ENCODE measurements at places on chromosomes 13 and 19.

DNA sequence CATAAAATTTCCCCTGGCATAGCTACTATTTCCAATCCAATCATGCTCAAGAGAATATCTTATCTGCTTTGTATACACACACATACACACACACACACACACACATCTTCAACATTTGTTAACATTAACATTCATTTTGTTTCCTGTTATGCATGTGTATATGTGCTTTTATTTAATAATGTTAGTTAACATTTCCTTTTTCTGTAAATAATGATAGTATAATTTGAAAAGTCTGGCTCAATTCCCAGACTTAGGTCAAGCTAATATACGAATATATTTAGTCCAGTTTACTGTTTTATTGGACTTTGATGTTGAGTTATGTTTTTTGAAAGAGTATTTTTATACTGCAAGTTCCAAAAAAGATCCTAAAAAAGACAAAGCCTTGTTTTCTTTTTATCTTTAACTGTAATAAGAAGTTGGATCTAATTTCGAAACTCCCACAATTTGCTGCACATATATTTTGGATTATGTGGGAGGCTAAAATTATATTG, 1072.4 kb downstream of the EFNB2 start:
- no peak for DNase-seq

DNA sequence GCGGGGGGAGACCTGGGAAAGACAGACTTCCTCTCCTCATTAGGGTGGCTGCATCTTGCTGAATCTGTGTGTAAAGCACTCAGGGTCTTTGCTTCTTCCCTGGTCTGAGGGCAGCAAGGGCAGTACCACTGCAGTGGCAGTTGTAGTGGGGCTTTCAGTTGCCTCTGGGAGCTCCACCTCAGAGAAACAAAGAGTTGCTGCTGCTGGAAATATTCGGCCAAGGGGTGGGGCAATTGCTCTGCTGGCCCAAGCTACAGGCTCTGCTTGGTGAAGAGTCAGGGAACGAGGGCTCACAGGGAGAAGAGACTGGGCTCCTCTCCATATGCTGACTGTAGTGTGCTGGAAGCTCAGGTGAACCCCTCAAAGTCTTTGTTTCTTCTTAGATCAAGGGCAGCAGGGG, 52.5 kb downstream of the POSTN start:
- no peak for DNase-seq

- no peak for DNase-seq
These were observed 1432.4 kb downstream of the UQCRFS1 start for GRCh38 chr19:27780367-27781075.

- DNase-seq: peak; percentile 82
These were observed 8.5 kb downstream of the MLLT1 start for GRCh38 chr19:6271251-6271650.

DNA sequence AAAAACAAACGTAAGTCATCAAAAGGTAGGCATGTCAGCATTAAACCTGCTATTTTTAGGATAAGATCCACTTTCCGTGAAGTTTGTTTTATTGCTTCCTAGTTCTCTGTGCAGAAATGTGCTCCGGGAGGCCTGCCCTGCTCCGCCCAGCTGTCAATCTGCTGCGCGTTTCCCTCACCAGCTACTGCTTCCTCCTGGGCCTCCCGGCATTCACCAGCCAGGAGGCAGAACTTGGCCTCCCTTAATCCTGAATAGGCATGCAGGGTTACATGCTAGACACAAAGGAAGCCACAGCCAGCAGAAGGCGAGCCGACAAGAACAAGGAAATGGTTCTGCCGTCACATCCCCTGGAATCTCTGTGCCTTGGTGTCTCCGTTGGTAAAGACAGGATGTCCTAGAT, 386.2 kb downstream of the IRS2 start:
- DNase-seq: no peak

DNA sequence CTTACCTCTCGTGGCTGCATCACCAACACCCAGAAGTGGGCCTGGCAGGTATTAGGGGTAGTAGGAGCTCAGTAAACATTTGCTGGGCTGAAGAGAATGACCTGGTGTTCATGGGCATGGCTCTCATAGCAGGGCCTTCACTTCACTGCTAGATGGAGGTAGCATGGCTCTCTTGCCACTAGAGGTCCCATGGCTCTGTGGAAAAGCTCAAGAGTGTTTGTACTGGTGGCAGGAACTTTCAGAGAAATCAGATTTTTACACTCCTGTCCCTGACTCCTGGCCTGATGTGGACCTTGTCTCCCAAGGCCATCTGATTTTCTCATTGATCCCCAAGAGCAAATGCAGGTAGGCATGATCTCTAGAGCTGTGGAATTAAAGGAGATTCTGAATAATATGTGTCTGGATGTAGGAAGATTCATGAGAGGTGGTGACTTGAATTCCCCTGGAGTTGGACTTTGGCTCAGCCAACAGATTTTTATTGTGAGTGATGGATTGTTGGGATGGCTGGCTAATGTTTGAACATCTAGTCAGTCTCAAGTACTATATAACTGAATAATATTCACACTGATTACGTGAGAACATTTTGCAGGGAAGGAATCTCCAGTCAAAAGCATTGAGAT, 5.7 kb downstream of the ZNF574 start:
- no peak for DNase-seq

- no peak for DNase-seq
These were observed 69.2 kb upstream of the KCTD15 start for GRCh38 chr19:33727331-33727998.

DNA sequence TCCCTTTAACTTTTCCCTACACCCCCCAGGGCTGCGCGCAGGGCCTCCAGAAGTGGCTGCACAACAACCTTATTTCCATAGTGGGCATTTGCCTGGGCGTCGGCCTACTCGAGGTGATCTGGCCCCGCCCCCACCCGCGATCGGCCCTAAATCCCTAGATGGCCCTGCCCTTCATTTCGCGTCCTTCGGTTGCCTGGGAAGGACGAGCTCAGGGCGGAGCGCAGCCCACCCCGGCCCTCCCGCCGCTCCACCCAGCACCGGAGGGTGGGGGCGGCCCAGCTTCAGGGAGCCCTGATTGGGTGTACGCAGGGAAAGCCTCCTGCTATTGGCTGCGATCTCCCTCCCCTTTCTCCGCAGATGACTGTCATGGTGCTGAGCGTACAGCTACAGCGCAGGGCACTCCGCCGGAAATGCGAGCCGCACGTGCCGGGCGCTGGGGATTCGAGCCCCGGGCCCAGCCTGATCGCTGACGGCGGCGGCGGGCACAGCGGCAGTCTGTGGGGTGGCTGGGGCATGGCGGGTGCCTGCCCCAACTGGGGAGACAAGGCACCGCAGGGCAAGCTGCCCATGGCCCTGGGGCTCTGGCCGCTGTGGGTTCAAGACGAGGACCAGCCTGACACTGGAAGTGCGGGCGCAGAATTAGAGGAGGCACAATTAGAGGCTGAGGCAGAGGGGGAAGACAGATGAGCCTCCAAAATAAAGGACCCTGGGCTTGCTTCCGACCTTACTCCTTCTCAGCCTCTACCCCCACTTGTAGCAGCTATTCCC, 4.3 kb downstream of the CD37 start:
- DNase-seq: peak; percentile 58

- DNase-seq: no peak
These were observed 114.5 kb downstream of the SLC7A1 start for GRCh38 chr13:29480893-29481525.

- no peak for DNase-seq
These were observed 70.6 kb upstream of the MEDAG start for GRCh38 chr13:30835442-30835841.

DNA sequence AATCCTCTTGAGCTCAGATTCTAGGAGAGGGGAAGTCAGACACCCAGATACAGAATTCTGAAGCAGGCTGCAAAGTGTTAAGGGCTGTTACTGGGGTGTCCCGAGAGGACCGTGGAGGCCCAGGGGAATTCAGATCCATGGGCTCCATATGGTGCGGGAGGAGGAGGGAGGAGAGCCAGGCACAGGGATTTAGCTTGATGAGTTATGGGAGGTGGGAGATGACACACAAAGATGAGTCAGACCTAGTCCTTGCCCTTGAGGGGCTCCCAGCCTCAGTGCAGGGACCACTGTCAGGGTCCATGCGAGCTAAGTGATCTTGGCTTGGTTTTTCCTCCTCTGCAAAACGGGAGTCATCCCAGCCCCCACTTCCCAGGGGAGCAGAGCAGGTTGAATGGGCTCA, 14.4 kb upstream of the GIPR start:
- DNase-seq: no peak

- no peak for DNase-seq
These were observed 727.1 kb upstream of the KLHL1 start for GRCh38 chr13:70835371-70835770.

DNA sequence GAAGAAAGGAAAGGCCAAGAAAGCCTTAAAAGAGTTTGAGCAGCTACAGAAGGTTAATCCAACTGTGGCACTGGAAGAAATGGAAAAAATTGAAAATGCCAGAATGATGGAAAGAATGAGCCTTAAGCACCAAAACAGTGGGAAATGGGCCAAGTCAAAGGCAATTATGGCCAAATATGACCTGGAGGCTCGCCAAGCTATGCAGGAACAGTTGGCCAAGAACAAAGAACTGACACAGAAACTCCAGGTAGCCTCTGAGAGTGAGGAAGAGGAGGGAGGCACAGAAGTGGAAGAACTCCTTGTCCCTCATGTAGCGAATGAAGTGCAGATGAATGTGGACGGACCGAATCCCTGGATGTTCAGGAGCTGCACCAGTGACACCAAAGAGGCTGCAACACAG, 5.1 kb downstream of the UTP14C start:
- no peak for DNase-seq

DNA sequence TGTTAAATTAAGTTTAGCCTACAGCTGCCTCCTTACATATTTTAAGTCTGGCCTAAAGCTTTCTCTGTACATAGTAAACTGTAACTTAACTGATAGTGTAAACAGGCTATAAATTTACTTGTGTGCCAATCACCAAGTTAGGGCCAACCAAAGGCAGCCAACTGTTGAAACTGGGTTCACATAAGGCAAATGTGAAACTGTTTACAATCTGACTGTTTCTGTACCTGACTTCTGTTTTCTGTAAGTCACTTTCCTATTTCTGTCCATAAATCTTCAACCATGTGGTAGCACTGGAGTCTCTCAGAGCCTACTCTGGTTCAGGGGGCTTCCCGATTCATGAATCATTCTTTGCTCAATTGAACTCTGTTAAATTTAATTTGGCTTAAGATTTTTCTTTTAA, 103.1 kb downstream of the RAP2A start:
- no peak for DNase-seq

DNA sequence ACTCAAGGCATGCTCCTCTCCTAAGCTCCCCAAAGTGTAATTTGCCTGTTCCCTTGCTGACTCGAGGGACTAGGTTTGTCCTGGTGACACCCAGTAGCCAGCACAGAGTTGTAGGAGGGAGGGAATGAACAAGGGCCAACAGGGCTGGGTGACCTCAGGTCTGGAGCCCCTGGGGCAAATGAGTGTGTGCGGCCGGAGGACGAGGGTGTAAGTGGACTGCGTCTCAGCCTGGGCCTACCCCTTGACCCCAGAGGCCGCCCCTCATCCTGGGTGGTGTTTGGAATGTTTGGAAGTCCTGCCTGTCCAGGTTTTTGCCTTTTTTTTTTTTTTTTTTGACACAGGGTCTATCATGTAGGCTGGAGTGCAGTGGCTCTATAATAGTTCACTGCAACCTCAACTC, 1.3 kb upstream of the ZNF653 start:
- DNase-seq: no peak

DNA sequence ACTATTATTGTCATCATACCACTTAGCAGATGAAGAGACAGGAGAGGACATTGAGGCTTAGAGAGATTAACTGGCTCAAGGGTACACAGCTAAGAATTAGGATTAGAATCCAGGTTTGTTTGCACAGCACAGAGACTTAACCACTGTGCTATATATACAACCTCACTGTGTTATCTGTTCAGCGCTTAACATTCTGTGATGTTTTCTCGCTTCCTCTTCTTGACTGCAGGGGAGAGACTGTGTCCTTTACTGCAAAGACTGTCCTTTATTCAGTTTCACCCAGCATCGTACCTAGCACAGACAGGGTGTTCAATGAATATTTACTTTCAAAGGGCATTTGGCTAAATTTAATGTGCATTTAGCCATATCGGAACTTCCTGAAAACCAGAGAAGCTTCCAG, 54.9 kb upstream of the PCDH8 start:
- DNase-seq: no peak

- no peak for DNase-seq
These were observed 519.5 kb downstream of the DCT start for GRCh38 chr13:93959796-93960533.

GRCh38 chr13:47216176-47216822, 319.4 kb upstream of the HTR2A start:
- no peak for DNase-seq

- DNase-seq: no peak
These were observed 547.7 kb upstream of the SLITRK1 start for GRCh38 chr13:84430015-84430414.

DNA sequence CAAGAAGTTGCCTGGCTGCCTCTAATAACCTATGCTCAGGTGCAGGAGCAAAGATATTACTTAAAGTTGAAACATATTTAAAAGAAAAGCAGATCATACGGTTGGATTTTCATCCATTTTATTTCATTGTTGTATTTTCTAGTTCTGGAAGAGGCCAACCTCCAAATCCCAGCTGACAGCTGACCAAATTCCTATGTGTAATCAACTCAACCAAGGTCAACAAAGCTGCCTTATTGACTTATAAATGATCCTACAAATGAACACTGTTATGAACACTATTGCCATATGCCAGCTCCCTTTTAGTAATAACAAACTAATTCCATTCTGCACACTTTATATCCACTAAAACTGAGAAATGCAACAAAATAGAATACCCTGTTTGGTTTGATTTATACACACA, 1537.4 kb downstream of the SLITRK1 start:
- no peak for DNase-seq

DNA sequence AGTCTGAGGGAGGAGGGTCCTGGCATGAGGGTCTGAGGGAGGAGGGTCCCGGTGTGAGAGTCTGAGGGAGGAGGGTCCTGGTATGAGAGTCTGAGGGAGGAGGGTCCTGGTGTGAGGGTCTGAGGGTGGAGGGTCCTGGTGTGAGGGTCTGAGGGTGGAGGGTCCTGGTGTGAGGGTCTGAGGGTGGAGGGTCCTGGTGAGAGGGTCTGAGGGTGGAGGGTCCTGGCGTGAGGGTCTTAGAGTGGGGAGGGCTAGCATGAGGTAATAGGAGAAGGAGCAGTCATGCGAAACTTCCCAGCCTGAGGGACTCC, 194.8 kb downstream of the TEX29 start:
- no peak for DNase-seq

DNA sequence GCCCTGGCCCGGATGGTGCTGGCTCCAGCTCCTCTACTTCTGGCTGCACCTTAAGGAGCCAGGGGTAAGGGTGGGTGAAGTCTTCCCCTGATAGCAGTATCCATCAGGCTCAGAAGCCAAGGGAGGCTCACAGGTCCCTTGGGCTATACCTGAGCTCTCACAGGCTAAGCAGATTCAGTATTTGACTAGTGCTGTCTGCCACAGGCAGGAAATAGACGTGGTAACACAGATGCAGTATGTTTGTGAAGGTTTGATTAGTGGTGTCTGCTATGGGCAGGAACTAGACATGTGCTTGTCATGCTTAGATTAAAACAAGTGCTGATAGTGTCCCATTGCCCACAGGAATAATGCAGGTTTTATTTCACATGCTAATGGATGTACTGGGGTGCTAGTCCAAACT, 4.0 kb downstream of the SYT5 start:
- DNase-seq: no peak
